ENCODE measurements at places on chromosomes 11 and 22.

DNA sequence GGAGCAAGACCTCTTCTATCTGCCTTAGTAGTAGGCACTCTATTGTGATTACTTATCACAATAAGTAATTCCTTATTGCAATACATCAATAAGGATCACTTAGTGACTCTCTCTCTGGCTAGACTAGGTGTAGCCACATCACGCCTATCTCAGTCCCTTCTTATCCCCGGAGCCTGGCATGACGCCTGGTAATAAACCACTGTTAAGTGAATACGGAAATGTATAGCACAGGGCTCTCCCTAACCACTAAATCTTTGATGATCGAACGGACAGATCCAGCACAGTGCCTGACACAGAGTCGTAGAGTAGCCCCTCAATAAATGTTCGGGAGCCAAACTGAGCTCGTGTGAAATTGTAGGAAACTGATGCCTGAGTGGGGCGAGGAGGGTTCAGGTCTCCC is 143.3 kb downstream of the FBXO7 start:
- DNase-seq, result no peak

- DNase-seq, result no peak
Measured at GRCh38 chr22:40397396-40397795, 27.0 kb downstream of the SGSM3 start.

DNA sequence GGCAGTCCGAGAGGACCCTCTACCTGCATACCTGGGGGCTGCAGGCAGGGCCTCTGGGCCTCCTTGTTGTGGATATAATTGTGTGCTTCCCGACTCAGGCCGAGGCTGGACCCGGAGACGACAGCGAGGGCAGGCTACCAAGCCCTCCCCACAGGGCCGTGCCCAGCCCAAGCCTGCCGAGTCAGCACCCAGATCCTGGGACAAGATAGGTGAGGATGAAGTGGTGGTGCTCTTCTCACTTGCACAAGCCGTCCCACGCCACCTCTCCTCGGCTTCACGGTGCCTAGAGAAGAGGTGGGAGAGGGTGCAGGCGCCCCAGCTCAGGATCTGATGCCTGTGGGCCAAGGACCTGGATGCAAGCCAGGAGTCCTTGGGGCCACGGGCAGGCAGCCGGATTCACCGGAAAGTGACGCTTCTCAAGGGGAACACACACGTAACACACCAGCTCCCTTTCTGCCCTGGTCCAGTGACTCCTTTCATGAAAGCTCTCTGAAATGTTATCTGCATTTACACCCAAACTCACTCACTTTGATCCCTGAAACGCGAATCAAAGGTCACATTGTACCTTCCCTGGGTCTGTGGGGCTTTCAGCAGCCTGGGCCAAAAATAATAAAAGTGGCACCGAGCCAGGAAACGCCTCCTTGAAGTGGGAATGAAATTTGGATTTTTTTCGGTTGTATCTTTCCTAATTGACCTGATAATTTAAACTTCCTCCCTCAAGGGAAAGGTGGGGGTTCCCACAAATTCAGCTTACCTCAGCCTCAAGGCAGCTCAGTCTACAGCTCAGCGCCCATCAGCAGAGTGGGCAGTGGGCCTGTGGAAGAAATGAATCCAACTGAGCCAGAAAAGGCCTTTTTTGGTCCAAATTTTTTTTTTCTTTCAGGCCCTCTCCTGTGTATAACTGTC is 1.1 kb upstream of the GNB1L start:
- peak; percentile 58 for DNase-seq

DNA sequence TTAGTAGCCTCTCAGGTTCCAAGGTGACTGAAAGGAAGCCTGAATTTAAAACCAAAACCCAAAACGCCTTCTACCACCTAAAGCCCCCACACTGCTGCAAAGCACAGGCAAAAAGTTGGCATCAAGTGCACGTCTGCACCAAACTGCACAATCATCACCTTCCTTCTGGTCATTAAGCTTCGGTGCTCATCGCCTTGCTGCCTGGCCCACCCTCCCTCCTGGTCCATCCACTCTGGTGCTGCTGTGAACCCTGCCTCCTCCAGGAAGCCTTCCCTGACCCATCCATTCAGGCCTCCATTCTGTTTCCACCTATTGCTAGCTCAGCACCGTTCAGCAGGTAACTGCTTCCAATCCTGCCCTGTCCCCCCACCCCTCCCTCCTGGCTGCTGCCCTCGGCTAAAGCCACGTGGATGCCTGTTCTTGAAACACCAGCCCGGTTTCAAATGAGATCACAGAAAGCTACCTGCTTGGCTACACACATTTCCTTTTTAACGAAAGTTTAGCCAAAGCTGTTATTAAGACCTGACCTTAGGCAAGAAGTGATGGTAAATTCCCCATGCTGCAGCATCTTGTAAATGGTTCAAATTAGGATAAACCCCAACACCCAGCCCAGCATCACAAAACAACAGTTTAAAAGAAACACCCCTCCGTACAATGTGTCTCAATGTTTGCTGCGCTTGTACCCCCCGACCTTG is 53.8 kb upstream of the CD5 start:
- DNase-seq, result no peak

DNA sequence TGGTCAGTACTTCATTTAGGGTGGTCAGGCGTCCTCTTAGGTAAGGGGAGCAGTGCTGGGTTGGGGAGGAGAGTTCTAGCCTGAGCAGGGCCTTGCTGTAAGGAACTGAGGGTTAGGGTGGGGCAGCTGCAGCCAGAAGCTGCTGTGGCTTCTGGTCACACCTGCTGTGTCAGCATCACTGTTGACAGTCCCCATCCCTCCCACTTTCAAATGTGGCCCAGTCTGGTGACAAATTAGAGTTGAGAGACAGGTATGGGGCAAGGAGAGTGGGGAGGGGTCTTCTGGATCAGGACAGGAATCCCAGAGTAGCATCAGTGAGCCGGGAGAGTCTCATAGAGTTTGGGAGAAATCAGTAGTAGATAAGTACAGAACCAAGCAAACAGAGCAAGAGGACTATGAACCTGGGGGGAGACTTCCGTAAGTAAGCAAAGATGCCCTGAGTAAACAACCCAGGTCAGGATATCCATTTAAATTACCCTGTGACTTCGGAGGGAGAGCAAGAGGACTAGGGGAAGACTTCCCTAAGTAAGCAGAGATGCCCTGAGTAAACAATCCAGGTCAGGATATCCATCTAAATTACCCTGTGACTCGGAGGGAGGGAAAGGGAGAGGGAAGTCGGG is 53.7 kb downstream of the PPP6R2 start:
- DNase-seq, result no peak
